ENCODE measurements at places on chromosomes 2 and 18.
A peak's percentile ranks its signal among the peaks of the same experiment; 100 is the strongest.

GRCh38 chr18:49139766-49140165 lies 189.0 kb upstream of the SMAD7 start:
- no peaks in the 10 kb centered on the region for H3K36me3 ChIP-seq
- H3K4me1 ChIP-seq: no peaks in the 10 kb centered on the region
- no peak for DNase-seq
- H3K4me3 ChIP-seq: no peak overlapping the region
- no peaks in the 10 kb centered on the region for H3K27me3 ChIP-seq

- no peak for DNase-seq
- peaks cover 15% of the 10 kb centered on the region for H3K4me1 ChIP-seq
Observed at GRCh38 chr2:55804535-55804934, 110.9 kb upstream of the PNPT1 start.

- peak overlapping the region; percentile 36 for H3K4me3 ChIP-seq
- no peaks in the 10 kb centered on the region for H3K36me3 ChIP-seq
- H3K4me1 ChIP-seq: peaks cover 11% of the 10 kb centered on the region
- no peak overlapping the region for H3K27ac ChIP-seq
Observed at GRCh38 chr2:50345701-50346591, 686.0 kb downstream of the NRXN1 start.

DNA sequence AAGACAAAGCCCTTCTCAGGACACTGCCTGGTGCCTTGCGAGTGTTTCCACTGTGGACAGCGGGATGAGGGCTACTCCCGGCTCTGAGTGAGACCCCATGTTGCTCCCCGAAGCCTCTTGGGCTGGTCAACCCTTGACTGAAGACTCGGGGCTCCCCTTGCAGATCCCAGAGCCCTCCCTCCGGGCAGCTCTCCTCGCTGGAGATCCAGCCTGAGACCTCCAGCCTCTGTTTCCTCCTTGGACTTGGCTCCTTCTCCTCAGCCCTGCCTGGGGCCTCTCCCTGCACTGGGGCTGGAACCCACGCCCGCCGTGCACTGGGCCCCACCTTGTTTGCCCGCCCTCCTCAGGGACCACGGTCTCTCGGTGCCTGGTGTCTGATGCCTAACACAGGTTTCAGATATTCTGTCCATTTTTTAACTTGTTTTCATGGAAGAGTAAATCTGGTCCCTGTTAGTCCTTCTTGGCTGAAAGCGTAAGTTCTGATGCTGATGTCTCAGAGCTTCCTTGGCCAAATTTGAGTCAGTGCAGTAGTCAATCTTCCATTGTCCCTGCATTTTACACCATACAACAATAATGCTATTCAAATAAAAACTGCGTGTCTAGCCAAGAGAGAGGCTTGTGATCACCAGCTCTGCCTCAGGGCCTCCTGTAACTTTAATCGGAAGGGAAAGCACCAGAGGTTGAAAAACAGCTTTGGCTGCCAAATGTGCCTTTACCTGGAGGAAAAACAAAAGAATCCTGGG lies 139.3 kb upstream of the CTDP1 start:
- H3K27ac ChIP-seq: peak overlapping the region; percentile 75
- peak overlapping the region; percentile 13 for H3K4me3 ChIP-seq
- no peaks in the 10 kb centered on the region for H3K36me3 ChIP-seq
- no peak for DNase-seq
- no peaks in the 10 kb centered on the region for H3K27me3 ChIP-seq
- peaks cover 13% of the 10 kb centered on the region for H3K4me1 ChIP-seq

DNA sequence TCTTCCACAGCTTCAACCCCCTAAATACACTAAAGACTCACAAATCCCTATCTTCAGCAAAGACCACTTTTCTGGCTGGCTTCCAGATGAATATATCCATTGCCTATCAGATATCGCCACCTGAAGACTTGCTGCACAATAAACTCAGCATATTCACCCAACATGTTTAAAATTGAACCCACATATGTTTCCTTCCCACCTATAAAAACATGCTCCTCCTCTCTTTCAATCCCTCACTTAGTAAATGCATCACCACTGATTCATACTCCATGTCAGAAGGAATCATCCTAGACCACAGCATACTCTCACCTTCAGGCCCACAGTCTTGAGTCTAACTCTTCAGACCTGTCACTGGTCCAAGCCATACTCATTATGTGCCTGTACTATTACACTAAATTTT lies 5.3 kb downstream of the SPC25 start:
- no peak overlapping the region for H3K4me3 ChIP-seq
- H3K27ac ChIP-seq: no peak overlapping the region
- H3K27me3 ChIP-seq: no peaks in the 10 kb centered on the region
- H3K4me1 ChIP-seq: peaks cover 4% of the 10 kb centered on the region

DNA sequence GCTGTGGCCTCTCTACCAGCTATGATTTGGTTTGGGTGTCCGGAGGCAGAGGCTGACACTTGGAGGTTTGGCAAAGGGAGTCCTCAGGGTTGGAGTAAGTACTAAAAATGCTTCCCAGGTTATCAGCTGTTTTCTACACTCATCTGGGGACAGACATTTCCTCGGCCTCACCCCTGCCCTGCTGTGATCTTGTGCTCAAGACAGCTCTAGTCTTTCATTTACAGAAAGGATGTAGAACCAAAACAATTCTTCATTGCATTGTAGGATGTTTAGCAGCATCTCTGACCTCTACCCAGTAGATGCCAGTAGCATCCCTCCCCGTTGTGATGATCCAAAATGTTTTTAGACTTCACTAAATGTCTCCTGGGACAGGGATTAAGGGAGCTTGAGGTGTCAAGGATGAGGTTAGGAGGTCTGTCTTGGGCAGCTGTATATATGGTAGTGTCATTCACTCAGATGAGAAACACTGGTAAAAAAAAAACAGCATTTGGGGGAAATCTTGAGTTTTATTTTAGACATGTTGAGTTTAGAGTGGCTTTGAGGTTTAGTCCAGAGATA lies 26.6 kb downstream of the CD28 start:
- no peak overlapping the region for H3K4me3 ChIP-seq
- DNase-seq: no peak
- peaks cover 3% of the 10 kb centered on the region for H3K4me1 ChIP-seq
- no peak overlapping the region for H3K27ac ChIP-seq

DNA sequence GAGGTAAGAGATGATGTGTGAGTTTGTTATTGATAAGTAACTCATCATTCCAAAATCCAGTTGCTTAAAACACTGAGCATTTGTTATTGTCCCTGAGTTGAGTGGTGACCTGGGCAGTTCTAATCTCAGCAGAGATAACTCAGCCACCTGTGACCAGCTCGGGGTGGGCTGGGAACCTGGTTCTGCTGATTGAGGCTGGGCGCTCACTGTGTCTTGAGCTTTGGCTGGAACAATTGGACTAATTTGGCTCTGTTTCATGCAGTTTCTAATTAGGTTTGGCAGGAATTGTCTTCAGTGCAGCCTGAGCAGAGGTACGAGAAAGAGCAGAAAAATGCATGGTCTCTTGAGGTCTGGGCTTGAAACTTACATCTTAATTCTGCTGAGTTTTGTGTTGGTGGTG lies 144.7 kb downstream of the RNF144A start:
- H3K27ac ChIP-seq: no peak overlapping the region
- no peak overlapping the region for H3K4me3 ChIP-seq
- H3K36me3 ChIP-seq: no peaks in the 10 kb centered on the region
- H3K27me3 ChIP-seq: no peaks in the 10 kb centered on the region
- peaks cover 4% of the 10 kb centered on the region for H3K4me1 ChIP-seq

DNA sequence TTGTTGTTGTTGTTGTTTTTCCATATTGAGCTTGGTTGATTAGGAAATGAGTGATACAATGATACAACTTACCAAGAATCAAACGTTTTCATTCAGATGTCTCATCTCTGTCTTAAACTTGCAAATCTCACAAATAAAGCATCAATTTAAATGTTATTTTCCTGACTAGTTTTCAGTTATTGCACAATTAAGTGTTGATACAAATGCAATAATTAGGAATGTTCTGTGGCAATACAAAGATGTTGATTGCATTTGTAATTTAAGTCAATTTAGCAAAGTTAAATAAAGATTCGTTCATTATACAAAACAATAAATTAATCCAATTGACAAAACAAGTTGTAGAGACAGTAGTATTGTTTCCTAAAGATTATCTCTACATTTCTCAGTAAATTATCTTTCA lies 392.3 kb upstream of the ZNF804A start:
- H3K27me3 ChIP-seq: no peaks in the 10 kb centered on the region
- no peak overlapping the region for H3K27ac ChIP-seq
- no peak for DNase-seq
- H3K36me3 ChIP-seq: no peaks in the 10 kb centered on the region

GRCh38 chr18:59996370-59996966 lies 96.7 kb downstream of the PMAIP1 start:
- H3K4me3 ChIP-seq: no peak overlapping the region
- peaks cover 4% of the 10 kb centered on the region for H3K27me3 ChIP-seq
- DNase-seq: no peak
- no peaks in the 10 kb centered on the region for H3K4me1 ChIP-seq

DNA sequence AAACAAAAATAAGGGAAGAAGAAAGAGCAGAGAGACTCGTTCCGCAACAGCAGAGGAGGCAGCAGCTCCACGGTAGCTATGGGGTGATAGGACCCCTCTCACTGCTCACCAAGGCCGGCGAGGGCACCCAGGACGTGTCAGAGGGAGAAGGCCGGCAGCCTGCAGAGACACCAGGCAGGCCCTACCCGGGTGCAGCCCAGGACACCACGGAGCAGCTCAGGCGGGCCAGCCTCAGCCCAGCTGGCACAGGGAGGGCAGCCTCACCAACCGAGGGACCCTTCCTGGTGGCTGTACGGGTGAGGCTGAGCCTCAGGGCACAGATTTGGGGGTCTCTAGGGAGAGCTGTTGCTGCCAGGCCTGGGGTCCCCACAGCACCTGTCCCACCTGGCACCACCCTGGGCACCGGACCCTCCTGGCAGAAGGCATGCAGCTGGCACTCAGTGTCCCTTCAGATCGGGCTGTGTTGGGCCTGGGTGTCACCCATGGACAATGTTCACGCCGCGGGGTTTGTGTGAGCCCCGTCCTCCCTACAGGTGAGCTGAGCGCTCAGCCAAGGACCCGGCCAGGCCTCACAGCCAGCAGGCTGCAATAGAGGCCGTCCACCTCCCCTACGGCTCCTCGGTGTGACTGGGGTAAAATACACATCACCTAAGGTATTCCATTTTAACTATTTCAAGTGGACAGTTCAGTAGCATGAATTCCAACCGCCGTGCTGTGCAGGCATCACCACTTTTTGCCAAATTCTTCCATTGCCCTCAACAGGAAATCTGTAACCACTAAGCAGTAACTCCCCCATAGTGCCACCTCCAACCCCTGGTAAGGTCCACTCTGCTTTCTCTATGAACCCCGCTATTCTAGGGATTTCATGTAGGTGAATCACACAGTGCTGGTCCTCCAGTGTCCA lies 21.6 kb downstream of the KCNG2 start:
- no peak overlapping the region for H3K4me3 ChIP-seq
- no peaks in the 10 kb centered on the region for H3K4me1 ChIP-seq
- peaks cover 18% of the 10 kb centered on the region for H3K27me3 ChIP-seq

- no peaks in the 10 kb centered on the region for H3K36me3 ChIP-seq
- no peak overlapping the region for H3K27ac ChIP-seq
- peaks cover 7% of the 10 kb centered on the region for H3K4me1 ChIP-seq
- DNase-seq: no peak
Observed at GRCh38 chr2:110124939-110125691, 9.5 kb upstream of the MALL start.

DNA sequence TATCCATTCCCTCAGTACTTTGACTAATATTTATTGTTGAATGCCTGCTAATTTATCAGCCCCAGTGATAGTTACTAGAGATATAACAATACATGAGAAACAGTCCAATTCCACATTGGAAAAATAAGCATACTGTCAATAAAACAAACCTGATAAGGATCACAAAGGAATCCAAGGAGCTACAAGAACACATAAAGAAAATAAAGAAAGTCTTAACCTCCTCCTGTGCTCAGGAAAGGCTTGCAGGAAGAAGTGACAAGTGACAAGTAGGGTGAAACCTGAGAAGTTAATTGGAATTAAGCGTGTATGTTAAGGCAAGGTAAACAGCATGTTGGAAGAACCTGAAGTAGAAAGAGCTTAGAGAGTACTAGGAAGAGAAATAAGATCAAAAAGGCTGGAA lies 20.3 kb upstream of the ASNSD1 start:
- H3K4me1 ChIP-seq: no peaks in the 10 kb centered on the region
- no peak for DNase-seq

GRCh38 chr2:39636306-39636705 lies 29.4 kb upstream of the TMEM178A start:
- no peaks in the 10 kb centered on the region for H3K27me3 ChIP-seq
- H3K27ac ChIP-seq: no peak overlapping the region
- H3K4me3 ChIP-seq: no peak overlapping the region
- no peaks in the 10 kb centered on the region for H3K36me3 ChIP-seq

DNA sequence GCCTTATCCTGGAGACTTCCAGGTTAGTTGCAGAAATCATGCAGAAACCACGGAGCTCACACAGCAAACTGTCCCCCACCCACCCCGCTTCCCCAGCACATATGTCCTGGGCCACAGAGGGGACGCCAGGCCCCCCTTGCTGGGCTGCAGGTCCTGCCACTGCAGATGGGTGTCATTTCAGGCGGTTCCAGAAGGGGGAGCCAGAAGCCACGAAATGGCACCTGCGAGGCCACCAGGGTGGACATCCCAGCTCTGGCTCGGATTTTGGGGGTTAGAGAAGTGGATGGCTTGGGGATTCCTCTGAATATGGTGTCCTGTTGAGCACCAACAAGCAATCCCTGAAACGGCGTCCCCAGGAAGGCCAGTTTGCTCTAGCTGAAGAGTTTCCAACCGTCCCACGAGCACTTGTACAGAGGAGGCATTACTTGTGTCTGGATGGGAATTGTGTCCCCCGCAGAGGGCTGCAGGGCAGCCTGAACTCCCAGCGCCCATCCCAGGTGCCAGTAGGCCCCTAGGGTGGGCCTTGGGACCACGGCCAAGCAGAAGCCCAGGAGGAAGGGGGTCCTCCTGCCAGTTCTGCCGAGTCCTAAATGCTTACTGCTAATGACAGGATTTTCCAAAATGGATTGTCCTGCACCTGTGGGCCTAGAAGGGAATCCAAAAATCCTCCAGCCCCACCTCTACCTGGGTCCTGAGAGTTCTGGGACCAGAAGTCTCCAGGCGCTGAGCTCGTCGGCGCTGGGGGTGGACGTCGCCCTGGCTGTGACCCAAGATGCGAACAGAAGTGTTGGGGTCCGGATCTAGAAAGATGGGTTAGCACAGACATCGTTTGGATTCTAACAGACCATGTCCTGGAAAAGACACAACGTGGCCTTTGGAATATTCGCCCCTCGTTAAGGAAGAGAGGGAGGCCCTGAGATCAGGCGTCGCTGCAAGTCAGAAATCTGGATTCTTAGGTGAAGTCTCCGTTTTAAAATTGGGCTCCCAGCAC lies 14.6 kb upstream of the NFATC1 start:
- peaks cover 17% of the 10 kb centered on the region for H3K36me3 ChIP-seq
- H3K4me3 ChIP-seq: no peak overlapping the region
- peaks cover 15% of the 10 kb centered on the region for H3K4me1 ChIP-seq
- no peak overlapping the region for H3K27ac ChIP-seq
- H3K27me3 ChIP-seq: peaks cover 12% of the 10 kb centered on the region

DNA sequence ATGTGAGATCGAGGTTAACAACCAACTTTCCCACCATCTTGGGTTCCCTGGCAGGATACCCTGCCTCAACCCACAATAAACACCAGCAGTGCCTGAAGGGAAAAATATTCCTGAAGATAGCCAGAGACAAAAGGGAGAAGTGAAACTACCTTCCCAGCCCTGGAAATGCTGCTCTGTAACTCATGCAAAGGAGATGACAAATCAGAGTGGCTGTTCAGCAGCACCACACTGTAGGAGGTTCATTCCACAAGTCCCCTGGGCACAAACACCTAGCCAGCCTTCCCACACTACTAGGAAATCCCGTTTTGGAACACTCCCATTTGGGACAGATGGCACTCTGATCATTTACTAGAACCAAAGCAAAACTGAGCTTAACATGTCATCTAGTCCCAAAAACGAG lies 190.7 kb upstream of the RBBP8 start:
- H3K4me3 ChIP-seq: no peak overlapping the region
- H3K4me1 ChIP-seq: no peaks in the 10 kb centered on the region
- no peak overlapping the region for H3K27ac ChIP-seq
- no peak for DNase-seq
- H3K36me3 ChIP-seq: no peaks in the 10 kb centered on the region
